ENCODE measurements at places on chromosomes 12 and 14. TPM values are rescaled to one million over a fixed set of nuclear protein-coding genes. Genes with fewer than 3 reads are reported as not detected.

GRCh38 chr12:63805704-63806672 is 26.3 kb downstream of the RXYLT1 start:
- no peak overlapping the region for H3K4me3 ChIP-seq
- DNase-seq = no peak
- H3K27me3 ChIP-seq = no peaks in the 10 kb centered on the region
- no peaks in the 10 kb centered on the region for H3K36me3 ChIP-seq
- no peak overlapping the region for H3K27ac ChIP-seq
- H3K4me1 ChIP-seq = no peaks in the 10 kb centered on the region

PELI2 gene
- total RNA-seq = 34.3 TPM

CCDC175 gene
- total RNA-seq = not detected

DNA sequence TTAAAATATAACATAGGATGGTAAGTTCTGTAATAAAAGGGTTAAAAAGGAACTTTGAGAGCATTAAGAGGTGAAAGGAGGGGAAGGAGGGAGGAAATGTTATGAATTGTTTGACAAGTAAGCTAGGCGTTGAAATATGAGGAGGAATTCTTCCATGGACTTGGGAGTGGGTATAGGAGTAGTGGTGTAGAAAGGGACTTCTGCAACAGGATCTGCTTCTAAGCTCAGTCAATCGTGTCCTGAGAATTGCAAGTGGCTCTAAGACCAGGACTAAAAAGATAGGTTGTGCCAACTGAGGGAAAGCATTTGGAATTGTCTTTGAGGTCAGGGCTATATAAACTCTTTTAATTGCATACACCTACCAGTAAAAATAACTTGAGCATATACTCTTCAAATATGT is 74.1 kb upstream of the SLC38A2 start:
- H3K27ac ChIP-seq = no peak overlapping the region
- H3K27me3 ChIP-seq = no peaks in the 10 kb centered on the region
- H3K36me3 ChIP-seq = no peaks in the 10 kb centered on the region
- peaks cover 10% of the 10 kb centered on the region for H3K4me1 ChIP-seq

CFAP251 gene
- 0.68 TPM for total RNA-seq

DNA sequence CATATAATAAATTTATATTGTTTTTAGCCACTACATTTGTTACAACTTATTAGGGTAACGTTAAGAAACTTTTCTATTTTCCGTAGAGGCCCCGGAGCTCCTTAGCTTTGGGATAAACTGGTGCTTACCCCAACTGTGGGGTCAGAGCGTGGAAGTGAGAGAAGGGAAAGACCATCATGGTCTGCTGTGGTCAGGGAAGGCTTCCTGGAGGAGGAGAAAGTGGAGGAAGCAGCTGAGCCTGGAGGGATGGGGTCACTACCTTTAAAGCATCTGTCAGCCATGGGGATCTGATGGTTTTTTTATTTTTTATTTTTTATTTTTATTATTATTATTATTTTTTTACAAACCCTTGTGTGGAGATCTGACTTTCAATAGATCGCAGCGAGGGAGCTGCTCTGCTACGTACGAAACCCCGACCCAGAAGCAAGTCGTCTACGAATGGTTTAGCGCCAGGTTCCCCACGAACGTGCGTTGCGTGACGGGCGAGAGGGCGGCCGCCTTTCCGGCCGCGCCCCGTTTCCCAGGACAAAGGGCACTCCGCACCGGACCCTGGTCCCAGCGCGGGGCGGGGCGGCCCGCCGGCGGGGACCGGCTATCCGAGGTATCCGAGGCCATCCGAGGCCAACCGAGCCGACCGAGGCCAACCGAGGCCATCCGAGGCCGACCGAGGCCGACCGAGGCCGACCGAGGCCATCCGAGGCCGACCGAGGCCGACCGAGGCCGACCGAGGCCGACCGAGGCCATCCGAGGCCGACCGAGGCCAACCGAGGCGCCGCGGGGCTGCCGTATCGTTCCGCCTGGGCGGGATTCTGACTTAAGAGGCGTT is 1101.2 kb upstream of the TMEM132C start:
- no peaks in the 10 kb centered on the region for H3K27me3 ChIP-seq
- H3K36me3 ChIP-seq = no peaks in the 10 kb centered on the region
- peak; percentile 77 for DNase-seq
- H3K4me3 ChIP-seq = peak overlapping the region; percentile 56

RPGRIP1 gene
- not detected for total RNA-seq

NRIP2 gene
- 10.0 TPM for total RNA-seq

GRCh38 chr14:104865081-104865630 is at the start of gene CEP170B:
Gene CEP170B, plus strand, starts transcription at chr14:104865268. Its CDS starts 3,183 bp downstream, at chr14:104868451.
- peak within 1 kb of the TSS; percentile 57 for H3K4me3 ChIP-seq
- H3K27ac ChIP-seq = peak within 1 kb of the TSS; percentile 78
- no peaks in the 10 kb centered on the region for H3K27me3 ChIP-seq

GRCh38 chr12:15997910-15998309 is 86.8 kb downstream of the DERA start:
- H3K4me1 ChIP-seq = peaks cover 15% of the 10 kb centered on the region
- no peaks in the 10 kb centered on the region for H3K27me3 ChIP-seq
- H3K4me3 ChIP-seq = no peak overlapping the region
- DNase-seq = no peak
- peaks cover 4% of the 10 kb centered on the region for H3K36me3 ChIP-seq

GRCh38 chr14:76146976-76147375 is 4.7 kb upstream of the GPATCH2L start:
- no peaks in the 10 kb centered on the region for H3K27me3 ChIP-seq
- DNase-seq = no peak
- no peaks in the 10 kb centered on the region for H3K4me1 ChIP-seq

DNA sequence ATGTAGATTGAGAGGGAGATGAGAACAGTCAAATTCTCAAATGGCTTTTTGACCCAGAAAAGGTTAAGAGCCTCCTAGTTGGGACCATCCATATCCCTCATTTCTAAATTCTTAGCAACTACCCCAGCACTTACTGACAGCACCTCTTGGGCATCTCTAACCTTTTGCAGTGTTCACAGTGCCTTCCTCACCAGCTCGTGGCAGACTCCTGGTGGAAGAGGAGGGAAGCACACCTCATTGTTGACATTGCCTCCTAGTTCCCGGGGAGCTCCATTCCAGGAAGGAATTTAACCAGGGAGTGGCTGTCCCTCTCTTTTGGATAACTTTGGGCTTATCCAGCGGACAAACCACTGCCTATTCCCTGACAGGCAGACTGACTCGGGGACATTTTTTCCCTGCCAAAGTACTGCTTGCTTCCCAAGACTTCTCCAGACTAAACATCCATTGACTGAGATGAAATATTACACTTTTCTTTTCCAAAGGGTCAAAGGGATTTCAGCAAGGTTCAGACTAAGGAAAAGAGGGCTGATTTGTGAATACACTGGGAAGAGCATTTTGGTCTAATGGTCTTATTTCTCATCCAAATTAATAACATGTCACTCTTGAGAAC is 9.0 kb upstream of the OR6J1 start:
- no peaks in the 10 kb centered on the region for H3K27me3 ChIP-seq
- no peak overlapping the region for H3K4me3 ChIP-seq
- no peaks in the 10 kb centered on the region for H3K36me3 ChIP-seq
- H3K4me1 ChIP-seq = peaks cover 8% of the 10 kb centered on the region
- DNase-seq = peak; percentile 72
- no peak overlapping the region for H3K27ac ChIP-seq

DNA sequence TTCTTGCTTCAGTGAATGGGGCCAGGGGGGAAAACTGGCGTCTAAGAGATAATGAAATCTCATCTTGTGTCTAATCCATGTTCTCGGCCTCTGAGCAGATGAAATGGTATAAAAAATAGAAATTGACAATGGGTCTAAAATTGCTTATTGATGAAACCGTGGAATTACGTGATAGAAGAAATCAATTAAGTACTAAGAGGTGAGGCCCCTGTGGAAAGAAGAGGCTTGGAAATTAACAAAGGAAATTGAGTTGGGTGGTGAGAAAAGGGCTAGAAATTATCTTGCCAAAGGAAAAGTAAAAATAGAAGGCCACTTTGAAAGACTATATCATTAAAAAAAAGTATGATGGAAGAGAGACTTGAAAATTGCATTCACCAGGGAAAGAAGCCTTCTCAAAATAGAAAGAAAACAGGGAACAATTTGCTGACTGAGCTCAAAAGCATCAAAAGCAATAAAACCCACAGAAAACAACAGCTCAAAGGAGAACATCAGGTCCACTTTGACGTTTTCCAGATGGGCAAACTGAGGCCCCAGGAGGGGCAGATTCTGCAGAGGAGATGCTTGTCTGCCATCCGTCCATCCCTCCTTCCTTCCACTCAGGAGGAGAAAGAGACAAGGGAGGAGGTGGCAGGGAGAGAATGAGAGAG is 226.1 kb upstream of the RTL1 start:
- no peaks in the 10 kb centered on the region for H3K4me1 ChIP-seq
- DNase-seq = no peak
- no peak overlapping the region for H3K4me3 ChIP-seq
- no peak overlapping the region for H3K27ac ChIP-seq

- H3K27ac ChIP-seq = no peak overlapping the region
- no peak overlapping the region for H3K4me3 ChIP-seq
- no peak for DNase-seq
Measured at GRCh38 chr14:60240139-60240856, 8.7 kb upstream of the PPM1A start.

GRCh38 chr12:119673634-119674033 is 5.7 kb downstream of the PRKAB1 start:
- H3K4me3 ChIP-seq = no peak overlapping the region
- no peaks in the 10 kb centered on the region for H3K27me3 ChIP-seq
- peak; percentile 68 for DNase-seq
- H3K36me3 ChIP-seq = peaks cover 37% of the 10 kb centered on the region

DNA sequence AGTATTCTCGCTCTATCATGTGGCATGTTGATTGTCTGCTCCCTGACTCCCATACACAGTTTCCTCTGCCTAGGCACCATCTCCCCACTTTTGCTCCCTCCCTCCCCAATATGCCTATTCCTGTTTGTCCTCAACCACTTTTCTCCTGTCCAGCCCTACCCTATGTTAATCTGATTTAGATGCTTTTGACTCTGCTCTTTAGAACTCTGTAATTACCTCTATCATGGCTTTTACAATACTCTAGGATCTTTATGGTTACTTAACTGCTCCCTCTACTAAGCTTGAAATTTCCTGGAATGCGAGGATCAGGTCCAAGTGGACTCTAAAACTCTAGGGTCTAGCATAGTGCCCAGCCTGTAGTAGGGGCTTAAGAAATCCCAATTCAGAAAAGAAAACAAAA is 68.6 kb downstream of the TGFB3 start:
- no peaks in the 10 kb centered on the region for H3K27me3 ChIP-seq
- H3K4me1 ChIP-seq = no peaks in the 10 kb centered on the region
- H3K4me3 ChIP-seq = no peak overlapping the region
- no peaks in the 10 kb centered on the region for H3K36me3 ChIP-seq

- DNase-seq = no peak
- no peak overlapping the region for H3K27ac ChIP-seq
- H3K4me3 ChIP-seq = no peak overlapping the region
- no peaks in the 10 kb centered on the region for H3K4me1 ChIP-seq
Measured at GRCh38 chr14:71557351-71557750, 374.9 kb upstream of the RGS6 start.

GRCh38 chr12:5272018-5272785 is 159.7 kb upstream of the NTF3 start:
- no peak for DNase-seq
- no peak overlapping the region for H3K4me3 ChIP-seq
- H3K27ac ChIP-seq = no peak overlapping the region
- H3K36me3 ChIP-seq = no peaks in the 10 kb centered on the region

SIX4 gene
- total RNA-seq = 2.7 TPM

SLC38A2 gene
- total RNA-seq = 234 TPM

DNA sequence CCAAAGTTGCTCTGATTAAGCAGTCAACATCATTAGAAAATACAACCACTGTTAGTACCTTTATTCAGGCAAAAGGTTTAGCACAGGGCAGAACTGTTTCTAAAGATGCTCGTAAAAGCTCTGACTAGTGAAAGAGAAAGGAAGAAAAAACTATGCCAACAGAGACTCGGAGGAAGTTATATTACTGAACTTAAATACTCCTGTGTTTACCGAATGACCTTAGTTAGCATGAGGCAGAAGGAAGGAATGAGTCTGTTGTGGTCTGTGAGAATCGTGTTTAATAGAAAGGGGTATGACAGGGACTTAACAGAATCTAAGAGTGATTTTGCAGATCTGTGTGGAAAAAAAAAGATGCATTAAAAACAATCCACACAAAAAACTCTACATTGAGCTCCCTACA is 84.1 kb upstream of the OVCH1 start:
- DNase-seq = no peak
- peaks cover 27% of the 10 kb centered on the region for H3K4me1 ChIP-seq
- H3K4me3 ChIP-seq = no peak overlapping the region

RTN1 gene
- total RNA-seq = 8.0 TPM

DNA sequence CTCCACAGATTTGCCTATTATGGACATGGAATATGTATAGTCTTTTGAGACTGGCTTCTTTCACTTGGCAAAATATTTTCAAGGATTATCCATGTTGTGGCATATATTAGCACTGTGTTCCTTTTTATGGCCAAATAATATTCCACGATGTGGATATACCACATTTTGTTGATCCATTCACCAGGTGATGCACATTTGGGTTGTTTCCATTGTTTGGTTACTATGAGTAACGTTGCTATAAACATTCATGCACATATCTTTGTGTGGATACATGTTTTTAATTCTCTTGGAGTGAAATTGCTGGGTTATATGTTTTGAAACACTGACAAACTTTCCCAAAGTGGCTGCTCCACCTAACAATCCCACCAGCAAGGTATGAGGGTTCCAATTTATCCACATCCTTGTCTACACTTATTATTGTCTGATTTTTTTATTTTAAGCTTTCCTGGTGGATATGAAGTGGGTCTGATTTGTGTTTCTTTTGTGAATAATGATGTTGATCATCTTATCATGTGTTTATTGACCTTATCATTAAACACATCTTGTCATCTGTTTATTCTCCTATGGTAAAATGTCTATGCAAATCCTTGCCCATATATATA is 116.2 kb upstream of the FRMD6 start:
- H3K36me3 ChIP-seq = no peaks in the 10 kb centered on the region
- H3K4me1 ChIP-seq = peaks cover 13% of the 10 kb centered on the region
- no peaks in the 10 kb centered on the region for H3K27me3 ChIP-seq
- no peak for DNase-seq
- H3K27ac ChIP-seq = no peak overlapping the region

LRRK2 gene
- total RNA-seq = 18.7 TPM

DNA sequence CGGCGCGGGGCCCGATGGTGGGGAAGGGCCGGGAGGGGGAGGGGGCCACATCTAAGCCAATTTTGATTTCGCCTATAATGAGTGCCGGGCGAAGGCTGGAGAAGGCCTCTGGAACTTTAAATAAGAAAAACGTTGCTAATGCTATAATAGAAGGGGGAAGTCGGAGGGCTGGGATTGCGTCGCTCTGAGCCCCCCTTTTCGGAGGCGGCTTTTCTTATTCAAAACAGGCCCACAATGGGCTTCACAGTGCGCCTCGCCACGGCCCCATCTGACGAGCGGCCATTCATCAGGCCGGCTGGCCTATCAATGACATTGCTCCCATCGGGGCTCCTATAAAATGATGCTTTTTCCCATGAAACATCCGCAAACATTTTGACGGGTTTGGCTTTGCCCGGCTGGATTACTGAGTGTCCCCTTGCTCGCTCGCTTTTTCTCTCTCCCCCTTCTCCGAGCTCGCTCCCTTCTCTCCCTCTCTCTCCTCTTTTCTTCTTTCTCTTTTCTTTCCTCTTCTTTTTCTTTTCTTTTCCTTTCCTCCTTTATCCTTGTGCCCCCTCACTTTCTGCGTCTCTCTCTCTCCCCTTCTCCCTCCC is at the start of gene RFX4:
TSS of gene RFX4 (plus strand) at position 364 of the 590 bp plus-strand sequence. CDS start 317 bp downstream, outside the sequence.
- H3K4me1 ChIP-seq = peaks cover 68% of the 10 kb centered on the region
- H3K36me3 ChIP-seq = no peaks in the 10 kb centered on the region
- peak within 1 kb of the TSS; percentile 41 for H3K4me3 ChIP-seq
- peaks cover 93% of the 10 kb centered on the region for H3K27me3 ChIP-seq
- no peak within 1 kb of the TSS for H3K27ac ChIP-seq
